Amygdala (tissue), 56 donors: ENCODE measurements at places on chromosomes 2 and 18.

DNA sequence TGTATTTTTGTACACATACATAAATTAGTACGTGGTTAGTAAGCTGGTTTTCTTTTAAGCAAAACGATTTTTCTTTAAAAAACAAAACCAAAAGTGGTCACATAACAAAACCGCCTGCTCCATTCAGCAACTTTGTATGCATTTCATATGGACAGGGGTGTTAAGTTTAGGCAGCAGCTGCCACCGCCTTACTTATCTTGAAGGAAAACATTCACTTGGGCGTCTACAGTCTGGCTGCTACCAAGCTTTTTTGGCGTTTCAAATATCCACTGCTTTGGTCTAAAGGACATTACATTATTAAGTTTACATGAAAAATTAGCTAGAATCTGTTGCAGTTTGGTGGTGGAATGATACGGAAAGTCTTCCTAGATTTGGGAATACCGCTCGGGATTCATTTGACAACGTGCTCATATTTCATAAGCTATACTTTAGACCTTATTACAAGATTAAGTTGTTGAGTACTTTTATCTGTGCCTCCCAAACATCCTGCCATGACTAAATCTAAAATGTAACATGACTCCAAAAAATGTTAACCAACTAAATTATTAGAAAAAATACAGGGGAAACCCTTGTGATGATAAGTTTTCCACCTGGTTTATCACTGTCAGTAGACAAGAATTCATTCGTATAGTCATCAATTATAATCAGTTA lies 214.8 kb downstream of the NEDD4L start:
- DNase-seq = no peak

DNA sequence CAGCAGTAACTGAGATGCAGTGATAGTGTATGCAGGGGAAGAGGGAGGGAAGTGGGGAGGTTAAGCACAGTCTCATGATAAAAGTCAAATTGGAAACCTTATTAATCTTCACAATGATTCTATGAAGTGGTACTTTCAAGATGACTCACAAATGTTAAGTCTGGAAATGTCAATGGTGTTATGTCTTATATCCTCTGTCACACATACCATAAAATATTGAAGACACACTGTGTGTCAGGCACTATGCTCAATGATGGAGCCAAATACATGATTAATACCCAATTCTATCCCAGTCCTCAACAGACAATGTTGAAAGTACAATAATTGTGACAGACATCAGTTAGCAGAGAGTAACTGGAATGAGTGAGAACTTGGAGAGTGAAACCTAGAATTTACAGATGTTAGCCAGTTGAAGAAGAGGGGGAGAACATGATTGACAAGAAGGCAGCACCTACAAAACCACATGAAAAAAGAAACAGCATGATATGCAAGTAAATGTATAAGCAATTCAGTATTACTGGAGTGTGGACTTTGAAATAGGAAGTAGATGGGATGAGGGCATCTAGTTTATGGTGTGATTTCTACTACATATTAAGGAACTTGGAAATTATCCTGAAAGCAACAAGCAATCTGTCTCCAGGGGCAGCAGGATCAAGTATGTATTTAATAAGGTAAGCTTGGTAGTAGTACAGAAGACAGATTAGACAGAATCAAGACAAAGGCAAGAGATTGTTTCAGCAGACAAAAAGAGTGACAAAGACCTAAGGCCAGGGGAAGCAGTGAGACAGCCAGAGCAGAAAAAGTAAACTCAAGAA lies 107.6 kb downstream of the STRN start:
- no peak for DNase-seq

- no peak for DNase-seq
These were observed 500.5 kb upstream of the SYT4 start for GRCh38 chr18:43777636-43778304.

- DNase-seq = peak; percentile 0
These were observed 235.7 kb downstream of the CDCA7 start for GRCh38 chr2:173590276-173590861.

DNA sequence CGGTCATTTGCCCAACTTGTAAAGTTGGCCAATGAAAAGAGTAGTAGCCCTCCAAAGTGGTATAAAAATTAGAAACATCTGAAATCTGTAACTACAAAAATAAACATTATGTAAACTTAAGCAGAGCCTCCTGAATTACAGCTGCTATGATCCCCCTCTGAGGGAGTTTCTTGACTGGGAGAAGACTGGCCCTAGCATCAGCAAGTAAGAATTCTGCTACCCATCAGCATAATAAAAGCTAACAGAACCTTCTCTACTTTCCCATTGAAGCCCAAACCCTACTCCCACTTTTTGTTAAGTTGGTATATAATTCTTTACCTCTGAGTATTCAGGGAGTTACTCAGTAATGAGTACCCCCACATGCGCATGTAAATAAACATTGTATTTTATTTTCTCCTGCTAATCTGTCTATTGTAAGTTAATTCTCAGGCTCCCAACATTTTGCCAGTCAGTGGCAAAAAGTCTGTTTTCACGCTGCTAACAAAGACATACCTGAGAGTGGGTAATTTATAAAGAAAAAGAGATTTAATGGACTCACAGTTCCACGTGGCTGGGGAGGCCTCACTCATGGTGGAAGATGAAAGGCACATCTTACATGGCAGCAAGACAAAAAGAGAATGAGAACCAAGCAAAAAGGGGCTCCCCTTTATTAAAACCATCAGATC lies 71.3 kb downstream of the MYL12B start:
- DNase-seq = no peak

GRCh38 chr2:180577567-180577966 lies 402.8 kb upstream of the UBE2E3 start:
- no peak for DNase-seq

- no peak for DNase-seq
These were observed 1.8 kb downstream of the BARD1 start for GRCh38 chr2:214807653-214808052.

DNA sequence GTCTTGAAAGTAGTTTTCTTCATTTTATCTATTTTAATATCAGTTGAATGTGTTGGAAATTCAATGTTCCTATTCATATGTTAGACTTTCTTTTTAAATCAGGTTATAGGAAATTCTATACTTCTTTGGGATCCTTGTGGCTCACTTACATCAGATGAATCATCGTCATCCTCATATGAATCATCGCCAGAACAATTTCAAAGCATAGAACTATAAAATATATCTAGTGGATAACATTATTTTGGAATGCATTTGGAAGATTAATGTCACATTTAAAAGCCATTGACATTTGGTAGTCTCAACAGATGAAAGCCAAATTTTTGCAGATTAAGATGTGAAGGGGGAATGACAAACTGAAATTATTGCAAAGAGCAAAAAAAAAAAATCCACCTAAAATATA lies 94.1 kb downstream of the FAM161A start:
- no peak for DNase-seq

DNA sequence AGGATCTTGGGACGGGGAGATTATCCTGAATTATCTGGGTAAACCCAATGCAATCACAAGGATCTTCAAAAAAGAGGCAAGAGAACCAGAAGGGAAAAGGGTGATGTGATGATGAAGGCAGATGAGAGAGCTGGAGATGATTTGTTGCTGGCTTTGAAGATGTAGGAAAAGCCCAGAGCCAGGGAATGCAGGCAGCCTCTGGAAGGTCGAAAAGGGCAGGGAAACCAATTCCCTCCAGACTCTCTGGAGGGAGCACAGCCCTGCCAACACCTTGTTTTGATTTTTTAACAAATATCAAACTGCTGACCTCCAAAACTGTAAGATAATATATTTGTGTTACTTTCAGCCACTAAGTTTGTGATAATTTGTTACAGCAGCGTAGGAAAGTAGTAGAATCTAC lies 48.9 kb upstream of the IL1R2 start:
- DNase-seq = no peak

DNA sequence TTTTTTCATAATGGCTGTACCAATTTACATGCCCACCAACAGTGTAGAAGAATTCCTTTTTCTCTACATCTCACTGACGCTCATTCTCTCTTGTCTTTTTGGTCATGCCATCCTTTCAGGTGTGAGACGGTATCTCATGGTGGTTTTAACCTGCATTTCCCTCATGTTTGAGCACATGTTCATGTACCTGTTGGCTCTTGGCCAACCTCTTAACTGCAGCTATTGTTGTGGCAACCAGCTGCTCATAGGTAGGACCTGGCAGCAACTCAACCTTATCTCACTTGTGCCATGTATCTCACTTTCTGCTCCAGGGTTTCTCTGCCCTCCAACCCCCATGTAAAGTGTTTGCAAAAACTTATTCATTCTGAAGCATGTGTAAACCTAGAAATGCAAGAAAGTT lies 167.5 kb downstream of the UPP2 start:
- DNase-seq = no peak

DNA sequence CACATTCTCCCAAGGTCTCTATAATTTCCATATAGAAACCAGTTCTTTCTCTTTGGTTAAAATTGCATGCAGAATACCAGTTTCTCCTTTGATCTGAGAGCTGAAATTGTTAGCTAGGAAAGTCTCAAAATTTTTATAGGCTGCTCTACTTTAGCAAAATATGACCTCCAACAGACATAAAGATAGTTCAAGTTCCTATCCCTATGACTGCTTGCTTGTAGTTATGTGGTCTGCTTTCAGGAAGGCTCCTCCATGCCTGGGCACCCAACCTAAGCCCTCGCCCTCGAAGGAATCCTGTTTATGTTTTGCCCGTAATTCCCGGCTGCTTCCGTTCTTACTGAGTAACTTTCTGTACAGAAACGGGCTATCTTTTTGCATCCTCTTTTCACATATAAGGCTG lies 28.0 kb upstream of the LTBP1 start:
- DNase-seq = no peak

- DNase-seq = no peak
These were observed 42.0 kb upstream of the SCG2 start for GRCh38 chr2:223644136-223644535.

DNA sequence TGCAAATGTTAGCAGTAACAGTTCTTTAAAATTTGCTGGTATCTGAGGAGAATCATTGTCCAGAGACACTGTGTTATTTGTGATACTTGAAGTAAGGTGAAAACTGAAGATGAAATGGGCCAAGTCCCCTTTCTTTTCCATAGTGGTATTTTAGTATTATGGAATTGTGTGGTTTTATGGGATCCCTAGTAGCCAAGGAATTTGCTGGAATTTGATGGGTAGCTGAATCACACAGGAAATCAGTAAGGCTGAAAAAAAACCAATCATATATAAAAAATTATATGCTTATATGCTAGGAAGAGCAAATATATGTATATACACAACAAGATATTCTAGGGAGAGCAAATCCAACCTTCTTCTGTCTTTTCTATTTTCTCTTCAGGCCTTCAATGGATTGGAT lies 54.2 kb upstream of the TACR1 start:
- DNase-seq = no peak

GRCh38 chr2:60516383-60516811 lies 37.1 kb downstream of the BCL11A start:
- DNase-seq = no peak

GRCh38 chr2:128380961-128381938 lies 62.6 kb upstream of the HS6ST1 start:
- DNase-seq = no peak

GRCh38 chr2:127637725-127638252 lies 8.2 kb upstream of the GPR17 start:
- DNase-seq = no peak

GRCh38 chr2:209523041-209523740 lies 99.3 kb downstream of the MAP2 start:
- DNase-seq = no peak

DNA sequence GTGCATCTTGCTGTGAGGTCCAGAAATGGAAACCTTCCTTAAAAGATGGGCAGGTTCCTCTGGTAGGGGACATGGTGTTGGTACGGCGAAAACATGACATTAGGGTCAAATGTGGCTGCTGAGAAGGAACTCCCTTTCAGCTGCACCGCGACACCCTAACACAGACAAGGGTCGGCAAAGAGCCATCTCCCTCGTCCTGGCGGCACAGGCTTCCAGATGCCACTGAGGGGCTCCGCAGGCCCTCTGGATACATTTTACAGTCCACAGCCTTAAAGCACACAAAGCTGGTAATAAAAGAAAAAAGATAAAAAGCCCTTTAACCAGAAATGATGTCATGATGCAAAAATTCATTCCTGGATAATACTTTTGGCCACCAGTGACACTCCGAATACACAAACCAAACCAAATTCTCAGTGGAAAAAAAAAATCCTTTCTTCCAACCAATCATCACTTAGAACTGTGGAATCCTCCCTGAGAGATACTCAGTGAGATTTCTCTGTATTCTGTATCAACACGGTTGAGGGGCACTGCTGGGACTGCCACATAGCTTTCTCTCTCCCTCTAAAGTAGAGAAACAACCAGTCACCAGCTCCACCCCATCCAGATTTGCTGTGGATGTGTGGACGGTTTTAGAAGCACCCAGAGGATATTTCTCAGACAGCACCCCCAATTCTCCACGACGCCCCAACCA lies 174.8 kb downstream of the HDAC4 start:
- DNase-seq = no peak

GRCh38 chr2:75589391-75590105 lies 28.8 kb upstream of the EVA1A start:
- no peak for DNase-seq

DNA sequence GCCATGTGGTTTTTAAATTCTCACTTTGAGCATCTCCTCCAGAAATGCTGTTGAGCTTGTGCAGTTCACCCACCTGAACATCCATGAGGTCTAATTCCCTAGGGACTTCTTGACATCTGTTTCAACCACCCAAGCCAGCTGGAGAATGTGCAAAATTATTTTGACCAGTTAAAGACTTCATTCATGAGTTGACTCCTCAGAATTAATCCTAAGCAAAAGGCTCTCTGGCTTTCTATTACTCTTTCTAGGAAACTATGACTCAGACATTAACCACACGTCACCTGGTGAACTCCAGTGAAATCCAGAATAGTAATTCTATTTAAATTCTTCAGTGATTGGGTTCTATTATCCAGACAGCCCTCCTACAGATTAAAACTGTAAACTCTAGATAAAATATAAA lies 247.5 kb downstream of the NBAS start:
- no peak for DNase-seq

DNA sequence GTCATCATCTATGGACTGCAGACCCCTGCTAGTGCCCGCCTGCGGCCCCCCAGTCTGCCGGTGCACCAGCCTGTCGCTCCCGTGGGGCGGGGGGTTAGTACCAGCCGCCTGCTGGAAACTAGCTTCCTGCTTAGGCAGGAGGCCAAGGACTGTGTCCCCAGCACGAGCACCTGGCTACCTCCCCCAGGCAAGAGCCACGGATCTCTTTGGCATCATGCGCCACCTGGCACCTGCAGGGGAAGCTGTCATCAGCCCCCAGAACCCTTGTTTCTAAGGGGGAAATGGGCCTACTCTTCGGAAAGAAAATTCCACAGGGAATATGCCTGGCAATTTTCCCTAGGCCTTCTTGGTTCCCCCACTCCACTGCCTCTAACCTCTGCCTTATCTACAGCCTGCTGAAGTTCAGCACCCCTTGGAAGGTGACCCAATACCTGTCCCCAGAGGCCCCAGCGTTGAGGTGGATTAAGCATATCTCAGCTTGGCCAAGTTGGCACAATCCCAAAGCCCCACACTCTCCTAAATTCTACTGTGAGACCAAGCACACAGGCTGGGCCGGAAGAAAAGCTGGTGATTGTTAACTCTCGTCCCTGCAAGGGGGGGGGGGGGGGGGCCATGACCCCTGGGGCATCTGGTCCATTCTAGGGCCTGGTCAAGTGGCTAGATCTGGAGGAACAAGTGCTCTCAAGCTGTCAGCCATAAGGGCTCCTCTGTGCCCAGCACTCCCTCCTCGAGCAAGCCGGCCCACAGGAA lies 62.0 kb upstream of the POMC start:
- DNase-seq = no peak
